ENCODE measurements at places on chromosomes 3 and 15.

- DNase-seq: no peak
Observed at GRCh38 chr15:89487791-89488190, 8.6 kb downstream of the RHCG start.

DNA sequence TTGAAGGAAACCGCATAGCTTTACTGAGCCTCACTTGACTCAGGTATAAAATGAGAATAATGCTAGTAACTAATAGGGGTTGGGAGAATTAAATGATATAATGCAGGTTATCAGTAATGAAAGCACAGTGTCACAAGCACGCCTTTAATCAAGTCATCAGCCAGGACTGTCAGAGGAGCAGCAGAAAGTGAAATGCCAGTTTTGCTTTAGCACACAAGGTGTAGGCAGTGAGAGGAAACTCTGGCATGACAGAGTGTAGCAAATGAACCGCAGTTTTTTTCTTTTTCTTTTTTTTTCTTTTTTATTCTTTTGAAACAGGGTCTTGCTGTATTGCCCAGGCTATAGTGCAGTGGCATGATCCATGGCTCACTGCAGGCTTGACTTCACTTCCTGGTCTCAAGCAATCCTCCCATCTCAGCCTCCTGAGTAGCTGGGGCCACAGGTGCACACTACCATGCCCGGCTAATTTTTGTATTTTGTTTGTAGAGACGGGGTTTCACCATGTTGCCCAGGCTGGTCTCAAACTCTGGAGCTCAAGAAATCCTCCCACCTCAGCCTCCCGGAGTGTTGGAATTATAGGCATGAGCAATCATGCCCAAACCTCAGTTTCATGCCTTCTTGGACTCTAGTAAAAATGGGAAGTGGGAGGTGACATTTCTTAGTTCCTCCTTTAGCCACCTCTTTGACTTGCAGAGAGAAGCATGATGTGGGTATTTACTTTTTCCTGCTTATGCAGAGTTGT lies 9.7 kb upstream of the SCAANT1 start:
- DNase-seq: no peak

DNA sequence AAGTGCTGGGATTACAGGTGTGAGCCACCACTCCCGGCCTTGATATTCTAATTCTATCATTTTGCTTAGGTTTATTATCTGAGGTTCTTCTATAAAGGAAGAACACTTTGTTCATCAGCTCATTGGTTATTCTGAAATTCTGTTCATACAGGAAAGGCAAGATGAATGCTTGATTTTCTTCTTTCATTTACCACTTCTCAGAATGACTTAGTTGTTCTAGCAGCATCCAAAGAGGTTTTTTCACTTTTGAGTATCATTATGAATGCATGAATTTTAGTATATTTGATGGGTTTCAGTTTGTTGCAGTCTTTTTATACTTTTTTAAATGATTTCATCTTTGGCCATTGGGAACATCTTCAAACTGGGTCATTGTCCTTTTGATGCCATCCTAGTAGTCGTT lies 51.8 kb downstream of the RNF111 start:
- DNase-seq: no peak

- DNase-seq: no peak
Observed at GRCh38 chr3:146493221-146493620, 23.9 kb upstream of the PLSCR2 start.

- no peak for DNase-seq
Observed at GRCh38 chr15:51097553-51098330, 3.0 kb upstream of the TNFAIP8L3 start.

DNA sequence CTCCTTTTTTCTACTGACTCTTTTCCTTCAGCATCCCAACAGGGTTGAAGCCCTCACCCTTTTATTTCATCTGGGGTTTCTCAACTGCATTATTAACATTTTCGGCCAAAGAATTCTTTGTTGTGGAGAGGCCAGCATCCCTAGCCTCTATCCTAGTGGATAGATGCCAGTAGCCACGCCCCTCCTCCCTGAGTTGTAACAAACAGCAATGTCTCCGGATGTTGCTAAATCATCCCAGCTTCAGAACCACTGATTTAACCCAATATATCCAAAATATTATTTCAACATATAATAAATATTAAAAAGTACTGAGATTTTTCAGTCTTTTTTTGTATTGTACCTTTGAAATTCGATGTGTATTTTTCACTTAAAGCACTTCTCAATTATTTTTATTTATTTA lies 2.0 kb upstream of the RNF111 start:
- no peak for DNase-seq

DNA sequence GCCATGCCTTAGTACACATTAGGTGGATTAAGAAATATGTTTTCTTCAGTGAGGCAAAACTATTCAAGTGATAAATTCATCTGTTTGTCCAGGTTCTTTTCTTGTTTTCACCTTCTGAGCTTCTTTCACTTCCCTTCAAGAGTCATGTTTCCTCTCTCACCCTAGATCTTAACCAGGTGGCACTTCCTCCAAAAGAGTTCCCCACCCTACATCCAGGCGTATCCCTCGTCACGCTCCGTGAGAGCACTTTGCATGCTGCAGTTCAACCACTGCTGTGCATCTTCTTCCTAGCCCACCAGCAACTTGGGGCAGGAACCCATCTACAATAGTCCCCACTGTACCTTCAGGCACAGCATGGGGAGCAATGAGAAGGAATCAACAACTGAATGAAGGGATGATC lies 28.9 kb downstream of the OSBPL10 start:
- no peak for DNase-seq

DNA sequence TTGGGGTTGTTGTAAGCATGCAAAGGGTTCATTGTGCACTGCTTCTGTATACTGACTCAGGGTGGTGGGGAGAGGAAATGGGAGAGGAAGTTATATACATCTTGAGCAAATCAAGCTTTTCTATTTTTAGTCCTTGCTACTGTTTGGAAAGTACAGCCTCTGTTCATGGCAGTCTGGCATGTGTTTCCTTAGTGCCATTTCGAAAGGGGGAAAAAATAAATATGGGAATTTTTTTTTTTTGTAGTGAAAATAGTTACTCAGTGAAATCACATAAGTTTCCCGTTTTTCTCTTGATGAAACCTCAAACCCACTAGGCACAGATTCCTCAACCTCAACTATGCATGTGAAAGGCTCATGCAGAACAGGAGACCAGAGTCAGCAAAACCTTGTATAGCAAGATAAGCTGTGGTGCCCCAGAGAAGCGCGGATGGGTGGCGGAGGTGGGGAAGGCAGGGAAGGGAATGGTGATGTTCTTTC lies 353.3 kb downstream of the LPP start:
- DNase-seq: no peak

DNA sequence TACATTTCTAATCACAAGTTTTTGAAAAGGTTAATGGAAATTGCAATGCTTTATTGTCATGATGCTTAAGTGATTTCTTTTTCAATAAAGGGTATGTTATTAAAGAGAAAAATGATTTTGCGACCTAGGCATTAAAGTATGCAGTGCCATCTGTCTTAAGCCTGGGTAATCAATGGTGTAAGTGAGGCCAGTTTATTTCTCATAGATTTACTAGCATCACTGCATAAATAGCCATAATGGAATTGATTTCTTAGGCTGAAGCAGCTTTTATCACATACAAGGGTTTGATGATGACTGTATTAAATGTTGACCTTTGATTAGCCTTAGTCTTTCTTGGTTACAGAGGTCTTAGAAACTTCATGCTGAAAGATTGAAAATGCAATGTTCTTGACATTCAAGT lies 347.4 kb downstream of the FEZF2 start:
- no peak for DNase-seq
